ENCODE measurements at places on chromosomes 4 and X.
A peak's percentile ranks its signal among the peaks of the same experiment; 100 is the strongest.

- no peak for DNase-seq
Measured at GRCh38 chr4:127080141-127080540, 552.6 kb upstream of the INTU start.

DNA sequence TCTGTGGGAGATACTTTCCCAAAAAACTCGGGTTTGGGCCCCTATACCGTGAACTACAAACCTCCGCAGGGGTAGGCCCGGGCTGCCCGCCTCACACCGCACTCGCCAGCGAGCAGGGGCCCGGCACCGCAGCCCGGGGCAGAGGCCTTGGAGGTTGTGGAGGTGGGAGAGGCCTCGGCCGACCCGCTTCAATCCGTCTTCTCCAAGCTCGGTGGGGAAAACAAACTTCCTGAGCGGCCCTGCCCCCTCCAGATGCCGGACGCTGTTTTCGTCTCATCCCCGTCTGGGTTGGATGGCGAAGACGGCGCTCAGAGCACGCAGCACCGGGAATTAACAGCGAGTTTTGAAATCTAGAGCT lies 442 bp upstream of the MCUB start:
- no peak for DNase-seq

GRCh38 chr4:47643845-47644244 lies 158.8 kb downstream of the ATP10D start:
- DNase-seq = no peak

DNA sequence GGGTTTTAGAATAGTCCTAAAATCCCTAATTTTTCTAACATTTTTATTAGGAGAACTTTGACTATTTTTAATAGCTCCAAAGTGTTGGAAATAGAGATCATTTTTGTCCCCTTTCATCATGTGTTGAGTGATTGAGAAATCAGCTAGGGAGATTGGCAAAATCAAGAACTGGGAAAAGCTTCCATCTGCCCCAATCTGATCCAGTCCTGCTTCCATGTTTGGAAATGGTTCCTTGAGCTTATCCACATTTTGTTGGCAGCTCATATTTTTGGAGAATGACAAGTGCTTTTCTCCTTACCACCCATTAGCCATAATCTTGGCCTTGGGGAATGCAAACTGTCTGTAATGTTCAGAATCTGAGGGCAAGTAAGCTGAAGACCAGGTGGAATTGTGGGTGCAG lies 73.9 kb downstream of the SYNPO2 start:
- no peak for DNase-seq

- DNase-seq = no peak
Measured at GRCh38 chr4:152176627-152177214, 359.2 kb downstream of the FBXW7 start.

- peak; percentile 96 for DNase-seq
Measured at GRCh38 chr4:104966349-104967033, 180.2 kb upstream of the TET2 start.

DNA sequence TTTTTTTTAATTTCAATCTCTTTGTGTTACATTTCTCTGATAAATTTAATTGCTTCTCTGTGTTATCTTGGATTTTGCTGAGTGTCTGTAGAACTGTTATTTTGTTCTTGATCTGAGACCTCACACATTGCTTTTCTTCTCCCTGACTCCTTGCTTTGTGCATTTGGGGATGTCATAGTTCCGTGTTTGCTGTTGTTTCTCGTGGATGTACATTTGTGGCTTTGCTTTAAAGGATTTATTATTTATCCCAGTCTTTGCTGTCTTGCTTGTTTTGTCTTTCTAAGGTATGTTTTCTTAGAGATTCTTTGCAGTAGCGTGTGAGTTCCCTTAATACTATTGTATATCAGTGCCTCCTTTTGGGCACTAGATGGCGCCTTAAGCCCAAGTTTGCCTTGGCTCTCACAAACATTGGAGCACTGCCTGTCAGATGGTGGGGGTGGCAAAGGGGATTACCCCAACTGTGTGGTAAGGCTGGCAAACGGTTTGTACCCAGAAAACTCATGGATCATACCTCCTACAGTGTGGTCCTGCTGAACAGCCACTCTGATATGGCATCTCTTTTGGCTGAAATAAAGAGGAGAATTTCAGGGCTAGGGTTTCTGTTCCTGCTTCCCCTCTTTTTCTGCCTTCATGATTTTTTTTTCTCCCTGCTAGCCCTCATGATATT lies 96.4 kb downstream of the PGRMC2 start:
- DNase-seq = peak; percentile 54

- no peak for DNase-seq
Measured at GRCh38 chr4:100059467-100059866, 109.4 kb upstream of the H2AZ1 start.

GRCh38 chr4:35300996-35301774 lies 943.1 kb downstream of the ARAP2 start:
- DNase-seq = no peak

DNA sequence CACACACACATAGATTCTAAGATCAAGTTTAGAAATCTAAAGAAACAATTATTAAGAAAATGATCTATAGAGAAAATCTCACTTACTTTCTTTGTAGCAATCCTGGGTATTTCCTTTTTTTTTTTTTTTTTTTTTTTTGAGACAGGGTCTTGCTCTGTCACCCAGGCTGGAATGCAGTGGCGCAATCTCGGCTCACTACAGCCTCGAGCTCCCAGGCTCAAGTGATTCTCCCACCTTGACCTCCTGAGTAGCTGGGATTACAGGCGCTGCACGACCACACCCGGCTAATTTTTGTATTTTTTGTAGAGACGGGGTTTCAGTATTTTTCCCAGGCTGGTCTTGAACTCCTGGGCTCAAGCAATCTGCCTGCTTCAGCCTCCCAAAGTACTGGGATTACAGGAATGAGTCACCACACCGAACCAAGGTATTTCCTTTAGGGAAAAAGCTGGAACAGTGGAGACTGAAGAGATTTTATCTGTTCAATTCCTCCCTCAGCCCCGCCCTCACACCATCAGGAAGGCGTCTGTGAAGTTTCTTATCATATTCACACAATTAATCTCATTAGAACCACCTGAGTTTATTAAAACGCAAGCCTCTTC lies at the start of gene TRIML2:
Gene TRIML2, minus strand, starts transcription at position 447 of the 599 bp plus-strand sequence. CDS start 4,235 bp downstream, outside the sequence.
- DNase-seq = no peak

DNA sequence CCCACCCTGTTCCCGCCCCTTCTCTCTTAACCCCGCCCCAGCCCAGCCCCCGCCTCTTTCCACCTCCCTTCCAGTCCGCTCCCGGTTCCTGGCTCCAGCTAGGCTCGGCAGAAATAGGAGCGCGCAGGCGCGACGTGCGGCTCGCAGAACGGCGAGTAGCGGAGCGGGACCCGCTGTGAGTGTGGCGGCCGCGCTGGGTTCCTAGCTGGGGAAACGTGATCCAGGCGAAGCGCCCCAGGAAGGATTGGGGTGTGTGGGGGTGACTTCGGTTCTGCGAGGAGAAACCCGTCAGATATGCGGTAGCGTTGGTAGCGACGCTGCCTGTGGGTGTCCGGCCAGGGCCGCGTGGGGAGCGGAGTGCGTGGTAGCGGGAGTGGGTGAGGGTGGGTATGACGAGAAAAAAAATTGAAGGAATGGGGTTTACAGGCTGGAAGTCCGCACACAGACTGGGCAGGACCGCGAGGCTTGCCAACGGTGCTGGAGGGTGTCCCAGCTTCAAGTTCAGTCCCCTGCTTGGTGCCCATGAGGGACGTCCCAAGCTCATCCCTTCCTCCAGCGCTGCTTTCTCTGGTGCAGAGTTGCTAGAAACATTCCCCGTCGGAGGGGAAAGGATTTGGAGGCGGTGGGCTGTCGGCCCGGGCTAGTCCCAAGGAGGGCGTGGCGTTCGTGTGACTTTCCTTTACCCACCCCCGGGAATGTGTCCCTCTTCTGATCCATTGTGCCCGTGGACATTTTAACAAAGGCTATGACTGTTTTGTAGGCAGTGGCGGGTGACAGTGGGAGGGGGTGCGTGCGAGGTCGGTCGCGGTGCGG lies at the start of gene PRRG1:
Gene PRRG1, plus strand, starts transcription at position 144 of the 813 bp plus-strand sequence. CDS start 56,886 bp downstream, outside the sequence.
- DNase-seq = no peak
